Stimulated activated CD4-positive, alpha-beta T cell treated with anti-CD3 and anti-CD28 coated beads, TNF-alpha, amount 100 ng/mL, for 4 hours (primary cell): ENCODE measurements at places on chromosomes 1 and 21.

- no peak for DNase-seq
Measured at GRCh38 chr1:36763771-36764170, 270.5 kb downstream of the GRIK3 start.

DNA sequence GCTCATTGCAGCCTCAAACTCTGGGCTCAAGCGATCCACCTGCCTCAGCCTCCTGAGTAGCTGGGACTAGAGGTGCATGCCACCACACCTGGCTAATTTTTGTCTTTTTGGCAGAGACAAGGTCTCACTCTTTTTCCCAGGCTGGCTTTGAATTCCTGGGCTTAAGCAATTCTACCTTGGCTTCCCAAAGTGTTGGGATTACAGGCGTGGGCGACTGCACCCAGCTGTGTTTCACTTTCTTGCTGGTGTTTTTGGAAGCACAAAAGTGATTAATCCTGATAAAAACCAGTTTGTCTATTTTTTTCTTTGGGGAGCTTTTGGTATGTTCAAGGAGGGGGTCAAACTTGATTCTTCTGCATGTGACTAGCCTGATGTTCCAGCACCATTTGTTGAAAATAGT, 19.3 kb downstream of the RNF11 start:
- no peak for DNase-seq

GRCh38 chr1:21904704-21905520, 32.2 kb downstream of the HSPG2 start:
- peak; percentile 12 for DNase-seq

DNA sequence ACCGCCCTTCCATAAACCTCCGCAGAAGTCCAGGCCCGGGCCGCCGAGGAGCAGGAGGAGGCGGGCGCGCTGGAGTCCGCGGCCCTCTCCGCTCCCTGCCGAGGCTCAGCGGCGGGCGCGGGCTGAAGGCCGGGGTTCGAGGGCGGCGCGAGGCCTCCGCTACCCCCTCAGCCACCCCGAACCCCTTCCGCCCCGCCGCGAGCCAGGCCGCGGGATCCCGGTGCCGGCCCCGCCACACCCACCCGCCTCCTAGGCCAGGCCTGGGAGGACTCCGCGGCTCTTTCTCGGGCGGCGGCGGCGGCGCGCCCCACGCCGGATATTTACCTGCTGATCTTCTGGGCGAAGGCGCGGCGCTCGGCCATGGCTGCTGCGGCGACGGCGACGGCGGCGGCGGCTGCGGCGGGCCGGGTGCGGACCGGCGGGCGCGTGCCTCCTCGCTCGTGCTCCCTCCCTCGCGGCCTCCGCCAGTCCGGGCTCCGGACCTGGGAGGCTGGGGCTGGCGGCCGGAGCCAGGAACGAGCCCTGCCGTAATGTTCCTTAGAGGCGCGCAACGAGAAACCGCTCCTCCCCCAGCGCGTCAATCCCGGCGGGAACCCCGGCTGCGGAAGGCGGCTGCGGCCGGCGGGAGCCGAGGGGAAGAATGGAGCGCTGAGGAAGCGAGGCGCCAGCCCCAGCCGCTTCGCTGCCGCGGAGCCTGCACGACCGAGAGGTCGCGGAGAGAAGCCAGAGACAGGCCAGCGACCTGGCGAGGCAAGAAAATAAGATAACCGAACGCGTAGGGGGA, at the start of gene DOCK7:
TSS of gene DOCK7 (minus strand) at position 484 of the 784 bp plus-strand sequence. CDS start at position 362, 122 bp downstream.
- DNase-seq, result peak; percentile 28

DNA sequence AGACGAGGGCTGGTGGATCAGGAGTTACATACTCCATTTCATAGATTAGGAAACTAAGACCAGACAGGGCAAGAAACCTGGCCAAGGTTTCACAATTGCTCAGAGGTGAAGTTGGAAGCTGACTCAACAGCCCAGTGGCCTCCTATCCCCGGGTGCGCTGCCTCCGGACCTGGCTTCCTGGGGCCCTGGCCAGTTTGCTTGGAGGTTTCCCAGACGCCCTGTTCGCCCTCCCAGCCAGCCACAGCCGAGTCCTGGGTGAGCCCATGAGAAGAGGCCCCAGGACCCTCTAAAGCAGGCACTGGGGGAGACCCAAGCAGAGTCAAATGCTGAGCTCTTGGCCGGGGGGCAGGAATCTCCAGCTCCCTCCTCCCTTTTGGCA, 180.1 kb downstream of the ZBTB18 start:
- no peak for DNase-seq

DNA sequence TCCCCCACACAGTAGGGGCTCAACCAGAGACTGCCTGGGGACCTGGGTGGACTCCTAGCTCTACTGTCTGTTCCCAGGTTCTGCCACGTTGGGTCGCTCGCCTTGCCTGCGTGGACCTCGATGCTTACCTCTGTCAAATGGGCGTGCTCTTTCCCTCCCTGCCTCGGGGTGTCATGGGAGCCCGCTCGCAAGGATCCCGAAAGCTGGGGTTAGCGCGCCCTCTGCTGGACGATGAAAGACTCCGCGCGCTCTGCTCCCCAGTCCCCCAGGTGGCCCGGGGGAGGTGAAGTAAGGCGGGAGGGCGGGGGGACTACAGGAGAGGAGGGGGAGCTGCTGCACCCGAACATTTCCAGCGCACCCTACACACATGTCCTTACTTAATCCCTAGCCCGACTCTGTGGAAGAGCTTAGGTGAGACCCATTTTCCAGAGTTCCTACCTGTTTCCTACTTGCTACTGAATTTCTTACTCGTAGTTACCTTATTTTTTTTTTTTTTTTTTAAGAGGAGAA, 2.3 kb upstream of the BSND start:
- DNase-seq, result peak; percentile 50

- DNase-seq, result no peak
Measured at GRCh38 chr1:24525606-24526005, 23.0 kb downstream of the RCAN3 start.

DNA sequence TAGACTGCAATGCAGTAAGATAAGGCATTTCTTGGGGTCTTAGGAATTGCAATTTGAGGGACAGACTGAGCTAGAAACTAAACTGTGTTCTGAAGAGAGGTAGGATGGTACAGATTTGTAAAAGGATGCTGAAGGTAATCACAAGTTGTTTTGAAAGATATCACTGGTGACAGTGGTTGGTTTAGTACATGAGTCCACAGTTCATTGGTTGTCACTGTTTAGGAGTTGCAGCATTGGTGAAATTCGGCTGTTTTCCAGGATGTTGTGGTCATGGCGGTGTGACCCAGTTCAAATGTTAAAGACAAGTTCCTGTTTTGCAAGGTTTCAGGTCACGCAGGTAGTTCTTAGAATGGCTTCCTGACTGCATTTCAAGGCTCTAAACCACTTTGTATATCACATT, 292.8 kb upstream of the B3GALT2 start:
- DNase-seq, result peak; percentile 7

- no peak for DNase-seq
Measured at GRCh38 chr1:230153641-230154296, 86.7 kb downstream of the GALNT2 start.

DNA sequence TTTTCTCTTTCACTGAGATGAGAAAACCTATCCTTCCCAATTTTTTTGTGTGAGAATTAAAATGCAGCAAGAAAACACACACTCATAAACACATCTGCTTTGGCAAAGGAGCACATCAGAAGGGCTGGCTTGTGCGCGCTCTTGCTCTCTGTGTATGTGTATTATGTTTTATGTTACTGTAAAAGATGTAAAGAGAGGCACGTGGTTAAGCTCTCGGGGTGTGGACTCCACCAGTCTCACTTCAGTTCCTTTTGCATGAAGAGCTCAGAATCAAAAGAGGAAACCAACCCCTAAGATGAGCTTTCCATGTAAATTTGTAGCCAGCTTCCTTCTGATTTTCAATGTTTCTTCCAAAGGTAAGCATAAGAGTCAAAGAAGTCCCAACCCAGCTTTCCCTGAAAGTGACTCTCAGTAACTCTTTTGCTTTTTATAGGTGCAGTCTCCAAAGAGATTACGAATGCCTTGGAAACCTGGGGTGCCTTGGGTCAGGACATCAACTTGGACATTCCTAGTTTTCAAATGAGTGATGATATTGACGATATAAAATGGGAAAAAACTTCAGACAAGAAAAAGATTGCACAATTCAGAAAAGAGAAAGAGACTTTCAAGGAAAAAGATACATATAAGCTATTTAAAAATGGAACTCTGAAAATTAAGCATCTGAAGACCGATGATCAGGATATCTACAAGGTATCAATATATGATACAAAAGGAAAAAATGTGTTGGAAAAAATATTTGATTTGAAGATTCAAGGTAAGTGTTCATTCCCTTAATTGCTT, at the start of gene CD2:
TSS of gene CD2 (plus strand) at position 233 of the 780 bp plus-strand sequence. CDS start at position 296, 63 bp downstream.
- no peak for DNase-seq

DNA sequence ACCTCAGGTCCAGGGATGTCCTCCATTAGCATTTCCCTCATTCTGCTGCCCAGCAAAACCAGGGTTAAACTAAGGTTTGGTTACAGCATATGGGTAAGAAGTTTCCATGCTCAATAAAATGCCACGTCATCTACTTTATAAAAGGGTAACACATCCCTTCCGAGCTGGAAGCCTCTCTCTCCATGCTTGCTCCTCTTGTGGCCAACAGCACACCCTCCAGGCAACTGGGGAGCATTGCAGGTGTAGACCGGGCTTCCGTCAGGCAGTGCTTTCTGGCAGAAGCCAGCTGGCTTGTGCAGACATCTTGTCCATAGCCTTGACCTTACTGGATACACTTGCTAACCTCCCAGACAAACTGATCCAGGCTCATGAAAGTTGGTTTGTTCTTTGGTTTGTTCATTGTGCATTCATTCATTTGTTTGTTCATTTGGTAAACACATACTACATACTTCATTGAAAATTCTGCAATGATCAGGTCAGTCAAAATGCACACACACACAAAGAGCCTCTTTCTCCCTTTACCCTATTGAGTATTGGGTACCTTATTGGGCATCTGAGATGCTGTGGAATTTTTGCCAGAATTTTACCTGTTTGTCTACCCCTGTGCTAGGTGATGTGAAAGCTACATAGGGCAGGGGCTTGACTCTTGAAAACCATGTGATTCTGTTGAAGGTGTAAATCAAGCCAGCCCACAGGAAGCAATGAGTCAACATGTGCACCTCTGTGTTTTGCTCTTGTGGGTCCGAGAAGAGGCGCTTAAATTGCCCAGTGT, 422.8 kb downstream of the CAMTA1 start:
- DNase-seq, result no peak

DNA sequence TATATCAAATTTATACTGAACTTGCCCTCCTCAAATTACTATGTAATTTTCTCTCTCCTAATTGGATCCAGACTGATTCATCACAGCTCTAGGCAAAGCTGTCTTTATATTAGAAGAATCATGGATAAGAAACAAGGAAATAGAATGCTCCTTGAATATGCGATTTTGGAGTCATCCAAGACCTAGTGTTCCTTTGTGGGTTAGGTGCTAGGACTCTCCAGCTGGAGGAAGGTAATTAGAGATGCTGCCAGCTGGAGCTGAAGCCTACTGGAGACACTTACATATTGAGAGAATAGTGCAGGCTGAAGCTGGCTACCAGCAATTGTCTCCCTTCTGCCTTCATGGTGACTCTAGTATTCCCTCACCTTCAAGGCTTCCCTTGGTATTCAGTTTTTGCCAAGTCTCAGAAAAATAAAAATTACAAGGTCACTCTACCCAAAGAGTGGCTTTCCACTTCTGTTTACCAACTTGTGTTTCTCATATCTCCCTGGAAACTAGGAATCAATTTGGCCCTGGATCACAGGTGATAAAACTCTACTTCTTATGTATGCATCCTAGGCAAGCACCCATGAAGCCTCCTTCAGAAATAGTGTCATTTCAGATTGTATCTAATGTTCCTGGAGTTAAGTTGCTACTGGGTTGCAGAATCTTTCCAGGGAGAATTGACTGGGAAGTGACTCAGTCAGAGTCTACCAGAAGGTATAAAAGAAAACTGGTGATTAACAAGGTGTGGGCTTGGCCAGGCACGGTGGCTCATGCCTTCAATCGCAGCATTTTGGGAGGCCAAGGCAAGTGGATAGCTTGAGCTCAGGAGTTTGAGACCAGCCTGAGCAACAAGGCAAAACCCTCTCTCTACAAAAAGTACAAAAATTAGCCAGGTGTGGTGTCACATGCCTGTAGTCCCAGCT, 24.4 kb upstream of the DOCK7 start:
- no peak for DNase-seq

- DNase-seq, result no peak
Measured at GRCh38 chr1:203361945-203362719, 11.2 kb upstream of the FMOD start.

GRCh38 chr1:67372136-67372535, 58.1 kb downstream of the SERBP1 start:
- no peak for DNase-seq

GRCh38 chr1:110859062-110859461, 13.9 kb upstream of the CD53 start:
- DNase-seq, result no peak

- no peak for DNase-seq
Measured at GRCh38 chr1:110505596-110505995, 13.4 kb downstream of the KCNA10 start.

GRCh38 chr1:10217748-10218441, 7.5 kb downstream of the KIF1B start:
- no peak for DNase-seq

- no peak for DNase-seq
Measured at GRCh38 chr1:213656039-213656438, 331.7 kb upstream of the PROX1 start.

GRCh38 chr21:20570824-20571232, 427.4 kb upstream of the NCAM2 start:
- no peak for DNase-seq

- DNase-seq, result no peak
Measured at GRCh38 chr1:114128293-114128692, 25.4 kb downstream of the SYT6 start.

- no peak for DNase-seq
Measured at GRCh38 chr1:226325178-226325577, 16.2 kb upstream of the LIN9 start.

- DNase-seq, result no peak
Measured at GRCh38 chr1:165884009-165884689, 56.7 kb downstream of the UCK2 start.

DNA sequence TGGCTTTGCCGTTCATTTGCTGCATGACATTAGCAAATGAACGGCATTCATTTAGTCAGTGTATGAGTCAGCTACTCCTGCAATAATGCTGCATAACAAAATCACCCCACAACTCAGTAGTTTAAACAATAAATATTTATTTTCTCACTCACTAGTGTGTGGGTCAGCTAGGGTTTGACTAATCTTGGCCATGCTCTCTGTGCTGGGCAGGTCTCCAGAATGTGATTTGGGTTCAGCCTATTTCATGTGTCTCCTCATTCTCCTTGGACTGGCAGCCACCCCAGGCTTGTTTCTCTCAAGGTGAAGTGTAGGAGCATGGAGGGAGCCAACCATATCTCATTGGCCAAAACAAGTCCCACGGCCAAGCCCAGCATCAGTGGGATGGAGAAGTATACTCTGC, 104.3 kb downstream of the LACTBL1 start:
- no peak for DNase-seq

GRCh38 chr21:34179204-34179935, 106.0 kb downstream of the MRPS6 start:
- DNase-seq, result no peak
